ENCODE measurements at places on chromosomes 3 and 15.

DNA sequence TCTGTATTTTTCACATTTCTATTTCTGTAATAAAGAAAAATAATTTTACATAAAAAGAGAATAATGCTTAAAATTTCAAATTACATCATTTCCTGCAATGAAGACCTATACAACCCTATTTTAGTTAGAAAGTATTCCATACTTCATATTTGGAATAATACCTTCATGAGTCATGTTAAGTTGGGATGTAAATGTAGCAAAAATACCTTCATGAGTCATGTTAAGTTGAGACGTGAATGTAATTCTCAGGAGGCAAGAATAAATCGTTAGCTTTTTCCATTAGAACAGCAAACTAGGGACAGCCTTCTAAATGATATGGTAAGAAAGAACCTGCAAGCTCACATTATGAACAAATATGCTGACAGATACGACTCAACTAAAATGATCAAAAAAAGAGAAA lies 91.9 kb downstream of the NAALADL2 start:
- DNase-seq, result no peak

DNA sequence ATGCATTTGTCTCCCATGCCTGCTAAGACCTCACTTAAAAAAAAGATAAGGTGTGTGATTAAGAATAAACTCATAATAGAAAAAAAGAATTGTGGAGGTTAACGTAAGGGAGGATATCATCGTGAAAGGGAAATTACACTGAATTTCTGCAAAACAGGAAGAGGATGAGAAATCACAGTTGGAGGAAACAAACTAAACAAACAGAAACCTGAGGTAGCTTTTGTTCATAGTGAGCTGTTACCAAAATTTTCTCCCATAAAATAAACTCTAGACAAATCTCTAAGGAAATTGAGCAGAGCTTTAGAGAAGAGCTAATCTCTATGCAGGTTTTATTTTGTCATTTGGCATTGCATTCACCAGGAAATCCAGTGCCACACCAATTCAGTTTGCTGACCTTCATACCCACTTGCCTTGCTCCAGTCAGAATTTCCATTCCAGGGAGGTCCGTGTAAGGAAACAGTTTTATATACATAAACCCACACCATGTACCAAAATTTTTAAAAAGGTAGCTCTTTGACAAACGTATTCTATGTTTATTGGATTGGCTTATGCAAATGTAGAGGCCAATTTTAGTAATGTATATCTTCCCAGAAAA lies 231.2 kb downstream of the MBNL1 start:
- no peak for DNase-seq

- no peak for DNase-seq
Measured at GRCh38 chr3:33441225-33441976, 1.2 kb upstream of the UBP1 start.

DNA sequence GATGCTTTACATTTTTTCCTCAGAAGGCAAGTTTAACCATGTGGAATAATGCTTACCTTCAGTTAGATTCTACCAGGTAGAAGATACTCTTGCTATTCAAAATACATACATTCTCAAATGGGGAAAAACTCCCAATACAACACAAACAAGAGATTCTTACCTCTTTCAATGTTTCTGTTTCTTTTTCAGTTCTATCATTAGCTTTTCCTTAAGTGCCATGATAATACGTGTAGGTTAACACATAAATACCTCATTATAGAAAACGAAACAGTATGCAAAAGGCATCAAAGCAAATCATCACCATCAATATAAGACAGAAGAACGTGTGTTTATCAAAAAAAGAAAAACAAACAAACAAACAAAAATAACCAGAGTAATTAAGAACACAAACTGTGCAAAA lies 300.7 kb upstream of the ROBO1 start:
- no peak for DNase-seq

DNA sequence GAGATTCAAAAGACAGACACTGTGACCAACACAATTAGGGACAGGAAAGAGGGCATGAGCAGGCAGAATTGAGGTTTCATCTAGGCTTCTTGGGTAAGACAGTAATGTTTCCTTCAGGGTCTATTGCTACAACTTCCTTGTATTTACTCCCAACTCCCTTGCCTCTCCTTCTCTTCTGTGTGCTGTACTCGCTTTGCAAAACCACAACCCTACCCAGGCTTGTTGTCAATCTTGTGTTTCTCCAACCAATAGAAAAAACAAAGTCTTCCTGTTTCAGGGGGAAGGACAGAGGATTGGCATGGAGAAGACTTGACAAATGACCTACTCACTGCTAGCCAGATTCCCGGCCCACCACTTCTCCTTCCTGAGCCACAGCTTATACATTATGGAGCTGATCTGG lies 36.3 kb upstream of the MASP1 start:
- no peak for DNase-seq

DNA sequence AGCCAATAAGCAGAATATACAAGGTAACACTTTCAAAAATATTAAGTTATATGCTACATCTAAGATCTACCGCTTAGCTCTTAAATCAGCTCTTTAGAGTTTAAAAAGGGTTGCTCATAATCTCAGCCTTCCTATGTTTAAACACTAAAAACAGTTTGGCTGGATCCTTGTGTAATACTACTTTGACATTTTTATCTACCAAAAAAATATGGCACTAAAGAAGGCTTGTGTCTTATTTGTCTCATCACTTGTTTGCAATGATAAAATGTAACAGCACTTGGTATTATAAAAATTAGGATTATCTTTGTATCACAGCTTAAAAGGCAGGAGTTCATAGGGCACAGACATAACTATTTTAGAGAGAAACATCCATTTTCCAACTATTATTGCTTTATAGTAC lies 9.8 kb downstream of the ANKRD28 start:
- no peak for DNase-seq

DNA sequence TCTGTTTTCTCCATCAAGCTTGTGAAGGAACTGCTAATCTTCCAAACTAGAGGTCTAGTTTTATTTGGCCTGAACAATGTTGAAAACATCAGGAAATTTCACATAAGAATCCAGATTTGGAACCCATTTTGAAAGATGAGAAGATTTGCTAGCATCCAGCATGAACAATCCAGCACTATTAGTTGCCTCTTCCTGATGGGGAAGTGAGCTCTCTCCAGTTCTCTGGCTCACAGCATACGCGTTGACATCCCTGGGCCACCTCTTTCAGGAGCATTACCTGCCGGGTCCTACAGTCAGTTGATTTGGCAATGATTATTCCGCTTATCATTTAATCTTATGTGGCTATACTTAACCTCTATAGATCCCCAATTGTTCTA lies 10.9 kb downstream of the GPR87 start:
- no peak for DNase-seq

- no peak for DNase-seq
Measured at GRCh38 chr3:15356176-15356575, 23.8 kb upstream of the SH3BP5 start.

GRCh38 chr3:114582929-114583328 lies 289.1 kb downstream of the TIGIT start:
- DNase-seq, result no peak

- DNase-seq, result no peak
Measured at GRCh38 chr3:193701953-193702635, 109.1 kb downstream of the OPA1 start.

DNA sequence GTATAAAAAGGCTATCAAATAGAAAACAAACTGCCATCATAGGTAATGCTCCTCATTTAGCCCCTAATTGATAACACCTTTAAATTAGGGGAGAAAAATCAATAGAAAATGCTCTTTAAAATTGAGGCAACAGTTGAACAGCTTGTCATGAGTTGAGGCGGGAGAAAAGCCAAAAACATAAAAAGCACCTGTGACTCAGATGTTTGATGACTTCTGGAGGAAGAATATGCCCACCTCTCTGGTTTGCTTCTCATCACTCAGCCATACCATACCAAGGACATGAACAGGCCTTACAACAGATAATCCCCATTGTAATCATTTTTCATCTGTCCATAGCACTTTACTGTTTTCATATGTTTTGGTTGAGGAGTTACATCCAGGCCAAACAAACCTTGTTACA lies 246.0 kb downstream of the MYRIP start:
- no peak for DNase-seq

- DNase-seq, result peak; percentile 93
Measured at GRCh38 chr15:38563723-38564519, 693 bp downstream of the RASGRP1 start.

DNA sequence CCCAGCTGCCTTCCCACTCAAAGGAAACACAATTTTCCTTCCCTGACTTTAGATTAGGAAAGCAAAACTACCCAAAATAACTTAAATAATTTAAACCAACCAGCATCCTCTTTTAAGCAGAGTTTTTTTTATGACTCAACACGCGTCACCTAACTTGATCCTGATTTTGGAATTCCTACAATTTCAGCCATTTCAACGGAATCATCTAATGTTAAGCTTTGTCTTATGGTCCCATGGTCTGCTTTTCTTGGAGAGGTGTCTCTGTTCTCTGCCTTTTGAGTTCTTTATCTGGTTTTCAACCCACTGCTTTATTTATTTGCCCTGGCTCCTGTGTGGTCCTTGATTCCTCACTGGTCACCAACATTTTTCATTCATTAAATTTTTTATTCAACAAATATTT lies 219.2 kb upstream of the ARHGEF26 start:
- no peak for DNase-seq

DNA sequence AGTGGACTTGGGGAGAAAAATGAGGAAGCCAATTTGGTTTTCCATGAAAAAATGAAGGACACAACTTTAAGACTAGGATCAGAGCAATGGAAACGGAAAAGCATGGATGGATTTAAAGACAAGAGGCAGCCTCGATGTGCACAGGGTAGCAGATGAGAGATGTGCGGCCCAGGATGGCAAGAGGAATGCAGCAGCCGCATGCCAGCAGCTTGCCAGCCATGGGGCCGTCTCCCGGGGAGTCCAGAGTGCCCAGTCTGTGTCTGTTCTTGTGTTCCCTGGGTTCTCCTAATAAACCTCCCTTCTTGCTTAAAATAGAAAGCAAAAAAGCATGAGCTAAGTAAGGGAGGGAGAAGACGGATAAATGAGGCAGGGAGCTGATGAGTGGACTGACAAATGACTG lies 68.0 kb upstream of the IQSEC1 start:
- DNase-seq, result no peak

DNA sequence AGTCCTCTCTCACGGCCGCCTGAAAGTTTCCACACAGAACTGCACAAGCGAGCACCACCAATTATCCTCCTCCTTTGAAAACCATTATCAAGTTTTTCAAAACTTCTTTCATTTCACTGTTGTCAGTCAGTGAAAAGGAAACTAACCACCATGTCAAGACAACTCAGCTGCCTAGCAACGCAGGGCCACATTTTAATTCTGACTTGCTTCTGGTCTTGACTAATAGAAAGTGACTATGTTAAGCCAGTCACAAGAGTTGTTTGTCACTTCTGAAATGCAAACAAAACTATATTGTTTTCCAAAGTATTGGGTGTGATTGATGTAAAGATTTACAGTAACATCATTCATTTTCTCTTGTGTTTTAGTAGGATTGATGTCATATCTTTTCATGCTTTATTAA lies 612.8 kb upstream of the AGTR1 start:
- DNase-seq, result no peak

DNA sequence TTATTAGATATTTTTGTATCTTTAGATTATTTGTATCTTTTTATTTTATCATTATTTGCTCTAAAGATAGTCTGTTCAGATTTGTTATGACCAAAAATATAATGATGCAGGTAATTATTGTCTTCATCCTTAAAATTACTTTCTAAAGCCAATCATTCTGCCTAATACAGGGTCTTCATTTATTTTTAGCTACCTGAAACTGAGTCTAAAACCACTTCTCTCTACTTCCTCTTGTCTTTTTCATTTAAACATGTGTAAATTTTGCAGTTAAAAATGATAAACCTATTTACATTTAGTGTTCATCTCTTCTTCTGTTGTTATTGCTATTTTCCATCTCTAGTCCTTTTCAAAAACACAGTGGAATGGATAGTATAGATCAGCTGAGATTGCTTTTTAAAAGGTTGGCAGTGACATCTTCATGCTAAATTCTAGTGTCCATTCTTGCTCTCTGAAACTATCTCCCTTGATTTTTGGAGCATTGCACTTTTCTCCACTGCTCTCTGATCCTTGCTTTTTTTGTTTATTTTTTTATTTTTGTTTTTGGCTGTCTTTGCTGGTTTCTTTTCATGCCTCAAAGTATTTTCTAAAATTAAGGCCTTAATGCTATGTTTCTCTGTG lies 91.8 kb downstream of the UBE2E2 start:
- DNase-seq, result no peak

DNA sequence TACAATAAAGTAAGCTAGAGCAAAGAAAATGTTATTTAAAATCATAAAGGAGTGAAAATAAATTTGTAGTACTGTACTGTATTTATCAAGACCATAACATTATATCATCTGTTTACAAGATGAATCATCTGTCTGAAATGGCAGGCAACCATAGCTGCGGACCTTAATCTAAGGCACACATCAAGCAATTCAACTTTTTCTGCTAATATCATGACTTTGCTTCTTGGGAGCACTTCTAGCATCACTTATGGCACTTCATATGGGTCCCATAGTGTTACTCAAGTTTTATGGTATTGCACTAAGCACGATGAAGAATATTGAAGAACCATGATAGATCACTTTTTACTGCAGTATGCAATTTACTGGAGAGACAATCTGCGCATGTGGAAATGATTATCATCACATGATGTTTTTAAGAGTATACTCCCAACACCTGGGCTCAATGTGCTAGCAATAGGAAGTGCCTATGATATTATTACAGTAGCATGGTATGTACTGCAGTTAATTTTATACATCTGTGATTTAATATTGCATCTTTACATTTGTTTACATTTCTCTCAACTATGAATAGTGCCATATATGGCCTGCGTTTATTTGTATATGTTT lies 137.7 kb upstream of the NECTIN3 start:
- DNase-seq, result no peak

DNA sequence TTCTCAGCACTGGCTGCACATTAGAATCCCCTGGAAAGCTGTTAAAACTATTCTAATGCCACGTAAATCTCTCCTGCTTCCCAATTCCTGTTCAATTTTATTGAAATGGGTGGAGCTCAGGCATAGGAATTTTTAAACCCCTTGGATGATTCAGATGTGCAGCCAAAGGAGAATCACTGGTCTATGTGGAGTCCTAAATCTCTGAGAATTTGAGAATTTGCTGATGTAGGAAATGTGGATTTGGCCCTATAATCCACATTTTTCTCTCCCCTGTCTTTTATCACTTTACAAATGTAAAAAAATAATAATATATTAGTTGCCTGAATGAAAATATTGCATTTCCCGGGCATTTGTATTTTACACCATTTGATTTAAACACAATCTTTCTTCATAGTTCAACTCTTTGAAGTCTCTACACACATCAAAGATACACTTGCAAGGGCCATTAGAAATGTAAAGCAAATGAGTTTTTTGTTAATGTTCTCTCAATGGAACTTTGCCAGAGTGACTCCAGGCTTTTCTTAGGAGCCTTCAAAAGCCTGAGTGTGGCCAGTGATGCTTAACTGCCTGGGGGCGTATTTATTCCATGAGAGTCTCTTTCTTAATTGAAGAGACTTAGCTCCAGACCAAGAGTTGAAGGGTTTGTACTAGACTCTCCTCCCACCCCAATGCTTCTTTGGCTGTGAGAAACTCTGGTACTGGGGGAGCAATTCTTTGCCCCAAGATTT lies 48.8 kb upstream of the PTX3 start:
- DNase-seq, result no peak
